ENCODE measurements at places on chromosomes 12 and 14.

DNA sequence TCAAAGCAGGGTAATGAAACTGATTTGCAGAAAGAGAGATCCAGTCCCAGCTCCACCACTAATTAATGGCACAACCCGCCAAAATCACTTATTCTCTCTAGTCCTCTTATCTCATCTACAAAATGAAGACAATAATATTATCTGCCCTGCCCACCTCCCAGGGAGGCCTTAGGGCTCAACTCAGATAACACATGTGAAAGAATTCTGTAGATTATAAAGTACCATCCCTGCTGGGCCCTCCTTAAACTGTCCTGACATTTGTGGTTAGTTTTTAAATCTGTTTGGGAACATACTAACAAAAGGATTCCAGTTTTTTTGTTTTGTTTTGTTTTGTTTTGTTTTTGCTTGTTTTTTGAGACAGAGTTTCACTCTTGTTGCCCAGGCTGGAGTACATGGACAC lies 7.3 kb downstream of the POMT2 start:
- no peak for DNase-seq

- no peak for DNase-seq
Observed at GRCh38 chr14:33915682-33916081, 35.2 kb downstream of the EGLN3 start.

DNA sequence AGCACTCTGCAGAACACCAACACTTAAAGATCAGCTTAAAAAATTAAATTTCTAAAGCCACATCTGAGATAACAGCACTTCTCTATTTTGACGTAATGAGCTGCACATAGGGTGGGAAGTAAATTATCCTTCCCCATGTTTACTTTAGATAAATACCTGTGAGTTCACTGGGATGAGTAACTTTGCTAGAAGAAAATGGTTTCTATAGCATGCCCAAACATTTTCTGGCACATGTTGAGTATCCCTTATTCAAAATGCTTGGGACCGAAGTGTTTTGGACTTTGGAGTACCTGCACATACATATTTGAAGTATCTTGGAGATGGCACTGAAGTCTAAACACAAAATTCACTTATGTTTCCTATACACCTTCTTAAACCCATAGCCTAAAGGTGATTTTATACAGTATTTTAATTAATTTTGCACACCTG lies 6.6 kb downstream of the SLC38A2 start:
- no peak for DNase-seq

- DNase-seq, result no peak
Observed at GRCh38 chr14:97039717-97040363, 242.7 kb downstream of the VRK1 start.

DNA sequence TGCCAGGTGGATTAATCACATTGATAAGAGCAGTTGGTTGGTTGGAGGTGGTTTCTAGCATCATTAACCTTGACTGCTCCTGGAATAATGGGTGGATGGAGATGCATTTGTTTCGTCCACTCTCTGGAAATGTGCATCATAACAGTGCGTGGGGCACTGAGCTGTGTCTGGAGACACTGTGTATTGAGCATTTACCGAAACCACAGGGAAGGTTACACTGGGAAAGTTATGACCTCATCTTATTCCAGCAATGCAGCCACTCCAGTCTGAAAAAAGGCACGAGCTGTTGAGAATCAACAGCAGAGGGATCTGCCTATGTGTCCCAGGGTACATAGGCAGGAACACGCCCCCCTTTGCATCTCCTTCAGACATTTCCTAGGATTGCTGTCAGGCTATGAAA lies 27.2 kb downstream of the RNFT2 start:
- no peak for DNase-seq

GRCh38 chr12:93989949-93990348 lies 158.4 kb upstream of the PLXNC1 start:
- DNase-seq, result peak; percentile 33

GRCh38 chr14:53381895-53382294 lies 228.8 kb upstream of the DDHD1 start:
- no peak for DNase-seq

DNA sequence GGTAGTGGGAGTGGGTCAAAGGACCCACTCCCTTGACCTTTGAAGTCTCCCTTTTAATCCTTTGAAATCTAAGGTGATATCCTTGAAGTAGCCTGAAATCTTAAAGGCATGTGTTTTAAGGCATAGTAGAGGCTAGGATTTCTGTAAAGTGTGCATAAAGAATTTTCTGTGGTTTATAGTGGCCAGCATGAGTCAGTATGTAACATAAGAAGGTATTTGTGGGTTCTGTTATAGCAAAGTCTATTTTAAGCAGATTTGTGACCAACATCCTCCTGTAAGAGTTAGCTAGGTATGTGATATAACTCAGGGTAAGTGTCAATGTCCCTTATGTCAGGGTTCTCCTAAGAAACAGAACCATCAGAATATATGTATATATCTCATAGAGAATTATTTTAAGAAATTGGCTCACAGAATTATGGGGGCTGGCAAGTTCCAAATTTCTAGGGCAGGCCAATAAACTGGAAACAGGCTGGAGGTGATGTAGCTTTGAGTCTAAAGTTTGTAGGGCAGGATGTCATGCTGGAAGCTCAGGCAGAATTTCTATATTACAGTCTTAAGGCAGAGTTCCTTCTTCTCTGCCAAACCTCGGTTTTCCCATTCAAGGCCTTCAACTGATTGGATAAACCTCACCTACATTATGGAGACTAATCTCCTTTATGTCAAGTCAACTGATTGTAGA lies 18.7 kb upstream of the EPYC start:
- no peak for DNase-seq

Data from kidney (tissue), 22 donors.